ENCODE measurements at places on chromosomes 4 and X.

DNA sequence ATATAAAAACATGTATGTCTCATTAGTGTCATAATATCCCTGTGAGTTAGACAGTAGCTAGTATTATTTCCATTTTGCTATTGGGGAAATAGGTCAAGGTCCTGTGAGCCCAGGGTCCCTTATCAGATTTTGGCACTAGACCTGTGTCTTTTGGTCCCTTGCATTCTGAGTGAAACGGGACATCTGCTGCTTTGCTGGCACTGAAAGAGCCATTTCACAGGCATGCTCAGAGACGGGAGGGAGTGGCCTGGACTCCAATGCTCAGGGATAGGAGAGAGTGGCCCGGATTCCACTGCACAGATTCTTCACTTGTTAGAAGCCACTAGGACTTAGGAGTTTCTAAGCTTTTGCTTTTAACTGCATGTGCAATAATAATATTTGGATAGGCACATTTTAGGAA lies 177.2 kb downstream of the TSPAN5 start:
- no peak for DNase-seq

DNA sequence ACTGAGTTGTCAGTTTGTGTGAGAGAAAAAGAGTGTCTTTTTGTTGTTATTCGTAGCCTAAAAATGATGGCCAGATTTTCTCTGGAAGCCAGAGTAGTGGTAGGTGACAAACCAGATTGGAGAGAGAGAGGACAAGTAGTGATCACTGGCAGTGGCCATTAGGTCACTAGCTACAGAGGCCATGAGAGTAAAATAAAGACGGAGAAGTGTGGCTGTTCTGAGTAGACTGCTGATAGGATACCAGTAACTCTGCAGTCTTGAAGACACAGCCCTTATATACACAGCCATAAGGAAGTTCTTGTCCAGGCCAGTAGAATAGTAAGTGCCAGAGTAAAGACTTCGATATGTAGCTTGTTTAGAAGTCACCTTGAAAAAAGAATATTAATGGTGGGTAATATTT lies 7.7 kb downstream of the SLC30A9 start:
- no peak for DNase-seq

GRCh38 chr4:168695288-168695687 lies 198.4 kb downstream of the PALLD start:
- DNase-seq, result no peak

DNA sequence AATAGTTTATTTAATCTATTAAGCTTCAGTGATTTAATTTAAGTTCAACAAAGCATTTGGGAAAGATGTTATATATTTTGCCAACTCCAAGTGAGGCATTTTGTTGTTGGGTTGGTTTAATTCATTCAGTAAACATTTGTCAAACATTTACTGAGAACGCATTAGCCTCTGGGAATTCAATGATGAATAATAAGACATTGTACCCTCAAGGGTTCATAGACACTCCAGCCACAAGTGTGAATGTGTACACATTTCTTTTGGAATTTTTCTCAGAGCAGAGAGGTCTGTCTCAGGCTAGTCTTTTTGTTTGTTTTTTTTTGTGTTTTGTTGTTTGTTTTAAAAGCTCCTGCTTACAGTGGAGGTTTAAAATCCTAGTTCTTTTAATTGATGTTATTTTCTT lies 203.9 kb downstream of the SOWAHB start:
- DNase-seq, result no peak

GRCh38 chr4:120018786-120019185 lies 47.9 kb downstream of the MAD2L1 start:
- no peak for DNase-seq

DNA sequence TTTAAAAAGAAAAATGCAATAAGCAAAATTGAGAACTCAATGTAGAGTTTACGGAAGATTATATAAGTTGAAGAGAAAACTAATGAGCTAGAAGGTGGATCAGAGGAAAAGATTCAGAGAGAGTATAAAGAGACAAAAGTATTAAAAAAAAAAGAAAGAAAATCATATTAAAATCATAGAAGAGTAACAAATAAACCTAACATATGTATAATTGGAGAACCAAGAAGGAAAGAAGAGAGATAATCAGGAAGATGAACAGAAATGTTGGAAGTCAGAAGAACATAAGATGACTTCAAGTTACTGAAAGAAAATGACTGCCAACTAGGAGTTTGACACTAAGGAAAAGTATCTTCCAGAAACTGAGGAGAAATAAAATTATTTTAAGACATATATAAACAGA lies 34.3 kb upstream of the ANTXR2 start:
- no peak for DNase-seq

Measured in stimulated activated CD8-positive, alpha-beta memory T cell treated with anti-CD3 and anti-CD28 coated beads, Interleukin-15, amount 100 ng/mL, for 1 hour (primary cell).